ENCODE measurements at places on chromosomes 6 and 20.

- no peak for DNase-seq
Observed at GRCh38 chr6:113317891-113318574, 539.1 kb upstream of the MARCKS start.

DNA sequence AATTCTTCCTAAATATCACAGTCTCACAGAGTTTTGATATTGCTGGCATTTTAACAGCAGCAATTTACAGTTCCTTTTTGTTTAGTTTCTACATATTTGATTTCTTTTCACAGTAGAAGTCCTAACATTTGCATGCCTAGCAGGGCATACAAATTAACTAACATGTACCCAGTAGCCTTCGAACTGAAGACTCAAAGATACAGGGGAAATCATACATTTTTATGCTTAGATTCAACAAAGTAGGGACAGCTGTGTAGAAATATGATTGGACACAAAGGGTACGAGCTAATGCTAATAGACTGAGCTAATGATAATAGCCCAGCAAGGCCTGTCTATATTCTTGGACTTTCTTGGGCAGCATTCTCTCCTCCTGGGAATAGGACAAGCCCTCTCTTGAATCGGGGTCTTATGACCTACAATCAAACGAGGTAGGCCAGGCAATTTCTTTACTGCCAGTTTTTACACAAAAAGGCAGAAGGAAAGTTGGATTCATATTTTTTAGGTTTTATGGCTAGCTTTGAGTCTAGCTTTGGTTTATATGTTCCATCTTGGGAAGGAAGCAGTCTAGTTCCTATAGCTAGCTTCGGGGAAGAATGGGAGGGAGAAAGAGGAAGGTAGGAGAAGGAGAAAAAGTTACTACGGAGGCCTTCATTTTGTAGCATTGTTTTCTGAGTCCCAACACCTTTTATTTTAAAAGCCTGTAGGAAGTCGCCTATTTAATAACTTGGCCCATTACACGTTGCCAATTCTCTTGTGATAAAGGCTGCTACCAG lies 115.8 kb downstream of the HFE start:
- no peak for DNase-seq

DNA sequence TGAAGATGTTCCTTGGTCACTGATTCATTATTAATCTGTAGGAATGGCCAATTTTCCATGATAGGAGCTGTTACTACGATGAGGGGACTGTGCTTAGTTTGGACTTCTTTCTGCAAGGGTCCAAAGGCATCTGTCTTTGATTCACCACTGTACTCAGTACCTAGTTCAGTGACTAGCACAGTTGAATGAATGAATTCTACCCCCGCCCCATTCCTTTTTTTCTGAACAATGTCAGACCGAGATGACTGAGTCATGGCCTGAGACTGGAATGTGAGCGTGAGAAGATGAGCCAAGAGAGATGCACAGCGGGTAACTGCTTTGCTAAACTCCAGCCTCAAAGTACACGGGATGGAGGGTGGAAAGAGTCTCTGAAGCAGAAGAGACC lies 419 bp upstream of the SNHG17 start:
- no peak for DNase-seq

DNA sequence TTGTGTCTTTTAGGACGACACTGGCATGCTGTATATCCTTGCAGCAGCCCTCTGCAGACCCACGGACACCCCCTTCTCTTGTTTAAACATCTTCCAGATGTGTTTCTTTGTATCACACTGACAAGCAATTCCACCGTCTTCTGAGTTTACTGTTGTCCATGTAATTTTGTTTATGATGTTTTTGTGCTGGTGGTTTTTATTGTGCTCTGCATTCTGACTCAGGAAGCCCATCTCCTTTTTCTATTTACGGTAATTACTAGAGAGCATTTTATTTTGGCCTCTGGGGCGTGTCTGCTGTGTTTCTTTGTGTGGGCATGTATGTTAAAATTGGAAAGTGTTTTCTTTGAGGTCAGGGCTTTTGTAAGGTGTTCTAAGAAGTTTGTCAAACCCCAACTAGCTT lies 111.9 kb downstream of the JARID2 start:
- DNase-seq: no peak

DNA sequence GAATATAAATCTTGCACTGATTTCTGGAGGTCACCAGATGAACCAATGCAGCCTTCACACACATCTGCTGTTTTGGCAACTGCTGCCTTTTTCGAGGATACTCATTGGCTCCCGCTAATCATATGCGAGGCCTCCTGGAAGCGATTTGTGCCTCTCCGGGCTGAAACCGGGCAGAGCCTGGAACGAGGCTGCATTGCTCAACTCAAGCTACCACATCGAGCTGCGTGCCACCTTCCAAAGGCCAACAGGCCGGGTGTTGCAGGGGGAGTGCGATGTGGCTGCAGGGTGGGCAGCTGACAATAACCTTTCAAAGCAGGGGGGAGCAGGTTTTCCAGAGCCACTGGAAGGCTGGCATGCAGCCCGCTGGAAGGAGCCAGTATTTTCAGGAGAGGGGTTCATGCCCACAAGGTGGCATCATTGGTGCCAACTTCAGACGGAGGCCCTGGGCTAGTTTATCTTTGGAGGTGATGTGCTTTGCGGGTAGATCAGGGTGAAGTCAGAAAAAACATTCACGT lies 122.6 kb upstream of the IFNGR1 start:
- no peak for DNase-seq

DNA sequence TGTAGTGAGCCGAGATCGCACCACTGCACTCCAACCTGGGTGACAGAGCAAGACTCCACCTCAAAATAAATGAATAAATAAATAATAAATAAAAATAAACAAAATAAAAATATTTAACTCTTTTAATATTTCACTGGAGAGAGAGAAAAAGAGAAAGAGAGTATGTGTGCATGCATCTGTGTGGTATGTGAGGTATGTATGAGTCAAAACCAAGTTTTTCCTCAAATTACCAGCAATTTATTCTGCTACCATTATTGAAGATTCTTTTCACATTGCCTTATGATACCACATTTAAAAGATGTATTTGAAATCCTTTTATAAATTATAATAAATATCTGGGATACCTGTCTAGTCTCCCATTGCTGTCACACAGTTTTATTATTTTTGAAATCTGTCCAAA lies 122.1 kb downstream of the CD164 start:
- DNase-seq: no peak

GRCh38 chr6:148258868-148259267 lies 83.8 kb upstream of the SASH1 start:
- DNase-seq: no peak

DNA sequence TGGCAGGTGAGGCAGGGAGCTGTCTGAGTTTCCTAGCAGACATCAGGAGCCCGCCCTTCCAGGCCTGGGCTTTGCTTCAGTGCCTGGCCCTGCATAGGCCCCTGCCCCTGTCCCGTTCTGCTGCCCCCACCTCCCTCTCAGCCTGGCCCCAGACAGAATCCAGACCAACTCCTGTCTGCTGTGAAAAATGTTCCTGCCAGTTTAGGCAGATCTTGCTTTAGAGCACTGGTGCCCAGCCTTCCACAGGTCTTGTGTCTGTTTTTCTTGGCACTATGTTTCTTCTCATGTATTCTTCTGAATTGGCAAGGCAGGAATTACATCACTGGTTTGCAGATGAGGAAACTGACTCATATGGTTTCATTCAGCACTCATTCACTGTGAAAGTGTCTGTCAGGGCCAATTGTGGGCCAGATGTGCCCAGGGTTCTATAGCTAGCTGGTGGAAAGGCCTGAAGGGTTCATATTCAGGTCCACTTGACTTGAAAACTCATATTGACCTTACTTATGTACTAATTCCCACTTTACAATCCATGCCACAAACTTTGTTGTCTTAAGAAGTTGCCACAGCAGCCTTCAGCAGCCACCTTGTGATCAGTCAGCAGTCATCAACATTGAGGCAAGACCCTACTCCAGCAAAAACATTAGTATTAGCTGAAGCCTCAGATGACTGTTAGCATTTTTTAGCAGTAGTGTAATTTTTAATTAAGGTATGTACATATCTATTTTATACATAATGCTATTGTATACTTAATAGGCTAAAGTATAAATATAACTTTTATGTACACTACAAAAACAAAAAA lies 40.5 kb downstream of the HLA-F start:
- DNase-seq: peak; percentile 14

DNA sequence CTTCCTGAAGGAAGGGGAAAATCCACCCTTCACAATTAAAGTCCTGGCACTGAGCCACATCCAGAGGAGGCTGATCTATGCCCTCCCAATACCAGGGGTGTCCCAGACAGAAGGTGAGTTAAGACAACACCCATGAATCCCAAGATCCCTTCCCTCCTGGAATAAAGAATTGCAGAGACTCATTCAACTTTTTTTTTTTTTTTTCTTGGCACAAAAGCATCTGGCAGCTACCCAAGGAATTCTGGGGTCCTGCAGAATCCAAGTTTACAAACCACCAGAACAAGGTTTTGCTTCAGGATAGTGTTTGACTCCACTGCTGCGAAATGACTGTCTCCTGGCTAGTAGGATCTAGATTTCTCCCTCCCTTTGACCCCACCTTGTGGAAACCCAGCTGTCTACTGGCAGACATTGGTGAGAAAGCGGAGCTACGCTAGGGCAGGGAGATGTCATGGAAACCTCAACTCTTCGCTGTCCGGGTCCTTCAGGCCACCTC lies 37.4 kb downstream of the JAG1 start:
- no peak for DNase-seq

DNA sequence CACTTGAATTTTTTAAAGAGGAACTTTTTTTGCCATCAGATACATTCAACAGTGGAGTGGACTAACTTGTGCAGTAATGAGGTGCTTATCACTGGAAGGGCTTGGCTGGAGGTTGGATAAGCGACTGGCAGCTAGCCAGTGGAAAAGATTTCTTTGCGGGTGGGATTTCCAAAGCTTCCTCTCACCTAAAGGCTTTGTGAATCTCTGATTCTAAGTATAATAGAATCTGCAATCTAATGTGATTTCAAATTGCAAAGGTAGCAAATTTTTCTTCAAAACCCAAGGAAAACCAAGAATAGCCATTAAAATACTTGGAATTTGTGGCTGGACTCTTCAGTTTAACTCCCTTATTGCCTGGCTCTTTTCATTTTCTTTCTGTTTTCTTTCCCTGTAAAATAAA lies 460.4 kb upstream of the MARCKS start:
- no peak for DNase-seq

GRCh38 chr20:63035603-63036185 lies 28.9 kb upstream of the BHLHE23 start:
- no peak for DNase-seq

DNA sequence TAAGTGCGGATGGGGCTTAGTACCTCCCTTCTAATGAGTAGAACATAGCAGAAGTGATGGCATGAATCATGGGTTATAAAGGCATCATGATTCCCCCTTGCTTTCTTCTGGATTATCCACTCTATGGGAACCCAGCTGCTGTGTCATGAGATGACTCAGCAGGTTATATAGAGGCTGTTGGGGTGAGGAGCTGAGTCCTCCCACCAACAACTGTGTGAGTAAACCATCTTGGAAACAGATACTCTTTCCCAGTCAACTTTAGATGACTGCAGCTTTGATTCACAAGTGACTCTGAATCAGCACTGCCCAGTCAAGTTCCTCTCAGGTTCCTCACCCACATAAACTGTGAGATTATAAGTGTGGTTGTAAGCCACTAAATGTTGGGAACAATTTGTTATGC lies 46.3 kb downstream of the FAM83B start:
- no peak for DNase-seq

DNA sequence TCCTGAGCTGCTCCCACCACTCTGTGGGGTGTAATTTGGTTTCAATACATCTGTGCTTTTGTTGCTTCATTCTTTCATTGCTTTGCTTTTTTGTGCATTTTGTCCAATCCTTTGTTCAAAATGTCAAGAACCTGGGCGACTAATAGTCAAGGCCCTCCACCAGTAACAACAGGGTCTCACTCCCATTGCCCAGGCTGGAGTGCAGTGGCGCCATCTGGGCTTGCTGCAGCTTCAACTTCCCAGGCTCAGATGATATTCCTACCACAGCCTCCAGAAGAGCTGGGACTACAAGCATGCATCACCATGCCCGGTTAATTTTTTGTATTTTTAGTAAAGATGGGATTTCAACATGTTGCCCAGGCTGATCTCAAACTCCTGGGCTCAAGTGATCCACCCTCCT lies 169.2 kb downstream of the EYA2 start:
- DNase-seq: no peak

DNA sequence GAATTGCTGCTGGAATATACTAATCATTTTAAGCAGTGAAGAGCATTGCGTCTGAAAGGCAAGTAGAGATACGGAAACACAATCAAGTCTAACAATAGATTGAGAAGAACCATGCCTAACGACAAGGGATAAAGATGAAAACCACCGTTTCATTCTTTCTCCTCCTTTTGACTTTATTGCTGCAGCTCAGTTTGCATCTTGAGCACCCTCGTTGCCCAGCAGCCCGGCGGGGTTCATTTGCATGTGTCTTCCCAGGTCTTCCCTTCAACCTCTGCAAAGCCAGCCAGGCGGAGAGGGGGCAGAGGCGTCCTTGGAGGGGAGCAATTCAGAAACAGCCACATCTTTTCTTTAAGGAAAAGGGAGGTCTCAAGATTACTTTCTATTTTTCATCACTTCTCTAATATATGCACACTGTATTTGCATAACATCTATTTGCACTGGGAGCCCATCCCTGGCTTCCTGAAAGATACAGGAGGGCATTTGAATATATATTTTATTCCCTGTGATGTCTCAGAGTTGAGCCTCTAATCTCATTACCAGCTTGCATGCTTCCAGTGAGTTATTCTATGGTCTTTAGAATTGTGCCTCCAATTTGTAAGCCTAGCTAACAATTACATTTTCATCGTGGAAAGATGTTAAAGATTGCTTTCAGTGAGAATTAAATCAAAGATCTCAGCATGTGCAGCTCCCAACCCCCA lies 18.7 kb upstream of the PXDC1 start:
- no peak for DNase-seq

DNA sequence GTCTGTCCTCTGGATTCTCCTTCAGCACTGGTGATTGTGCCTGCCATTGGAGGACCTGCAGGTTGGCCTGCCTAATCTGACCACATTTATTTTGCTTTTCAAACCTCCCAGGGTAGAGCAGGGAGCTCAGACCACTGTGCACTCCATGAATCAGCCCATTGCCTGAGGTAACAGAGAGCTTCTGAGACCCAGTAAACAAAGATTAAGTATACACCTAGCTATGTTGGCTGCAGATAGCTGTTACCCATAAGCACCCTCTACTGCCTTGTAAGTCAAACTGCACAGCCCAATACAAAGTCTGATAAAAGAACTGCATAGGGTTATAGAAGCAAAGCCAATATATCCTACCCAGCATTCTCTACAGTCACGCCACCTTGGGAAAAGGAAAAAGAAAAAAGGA lies 338.7 kb downstream of the HTR1B start:
- DNase-seq: no peak

GRCh38 chr6:139250296-139251044 lies 41.3 kb downstream of the TXLNB start:
- peak; percentile 33 for DNase-seq
